ENCODE measurements at places on chromosomes 11 and 22.
A peak's percentile ranks its signal among the peaks of the same experiment; 100 is the strongest.

DNA sequence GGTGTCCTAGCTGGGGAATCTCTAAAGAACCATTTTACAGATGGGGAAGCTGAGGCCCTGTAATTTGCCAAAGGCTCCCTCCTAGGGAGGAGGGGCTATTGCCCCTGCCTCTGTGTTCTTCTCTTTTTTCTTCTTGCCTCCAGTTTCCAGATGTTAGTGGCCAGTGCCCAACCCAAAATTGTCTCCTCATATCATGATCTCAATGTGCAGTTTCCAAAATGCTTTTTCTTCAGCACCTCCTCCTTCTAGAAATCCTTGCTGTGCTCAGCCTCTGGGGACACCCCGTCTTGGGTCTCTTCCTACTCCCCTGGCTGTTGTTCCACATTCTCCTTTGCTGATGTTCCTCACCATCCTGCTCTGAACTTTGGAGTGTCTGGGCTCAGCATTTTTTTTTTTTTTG, 9.5 kb upstream of the CHRM1 start:
- DNase-seq = no peak

GRCh38 chr11:88308576-88308975, 29.0 kb downstream of the CTSC start:
- DNase-seq = no peak

DNA sequence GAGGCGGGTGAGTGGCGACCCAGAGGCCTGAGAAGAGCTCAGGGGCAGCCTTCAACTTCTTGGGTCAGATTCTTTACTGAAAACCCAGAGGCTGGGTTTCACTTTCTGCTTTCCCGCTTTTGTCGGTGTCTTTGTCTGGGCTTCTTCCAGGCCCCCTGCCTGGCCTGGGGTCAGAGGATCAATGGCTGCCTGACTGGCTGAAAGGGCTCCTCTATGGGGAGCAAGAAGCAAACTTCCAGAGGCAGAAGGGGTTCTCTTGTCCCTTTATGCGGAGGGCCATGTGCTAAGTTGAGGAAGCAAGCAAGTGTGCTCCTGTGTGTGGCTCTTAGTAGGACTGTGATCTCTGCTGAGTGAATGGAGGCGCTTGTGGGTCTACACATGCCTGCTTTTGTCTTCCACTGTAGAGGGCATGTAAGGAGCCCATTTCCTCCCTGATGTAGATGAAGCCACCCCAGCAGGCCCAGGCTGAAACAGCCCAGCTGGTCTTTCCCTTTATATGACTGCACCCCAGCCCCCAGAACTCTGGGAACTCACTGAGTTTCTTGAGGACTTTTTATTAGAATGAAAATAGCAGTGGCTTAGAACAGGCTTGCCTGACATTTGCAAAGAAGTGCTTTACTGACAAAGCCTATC, 1.0 kb upstream of the PKNOX2 start:
- DNase-seq = no peak

DNA sequence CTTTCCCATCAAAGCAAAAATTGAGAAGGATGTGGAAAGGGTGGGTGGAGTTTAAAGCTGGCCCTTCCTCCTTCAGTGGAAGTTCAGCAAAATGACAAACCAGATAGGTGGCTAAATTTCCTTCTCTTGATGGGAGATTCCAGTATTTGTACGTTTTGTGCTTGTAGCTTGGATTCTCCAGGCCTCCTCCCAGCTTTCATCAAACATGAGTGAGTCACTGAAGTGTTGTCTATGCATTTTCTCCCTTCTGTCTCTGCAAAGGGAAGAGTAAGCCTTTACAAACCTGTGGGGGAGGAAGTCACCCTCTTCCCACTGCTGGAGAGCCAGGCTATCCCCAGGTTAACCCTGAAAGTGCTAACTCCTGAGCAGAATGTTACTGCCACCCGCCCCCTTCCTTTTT, 6.4 kb downstream of the MARK2 start:
- DNase-seq = peak; percentile 95
